ENCODE measurements at places on chromosomes 6 and 20. TPM values are rescaled to one million over a fixed set of nuclear protein-coding genes. Genes with fewer than 3 reads are reported as not detected.

- no peak overlapping the region for H3K4me3 ChIP-seq
- H3K36me3 ChIP-seq = no peaks in the 10 kb centered on the region
- H3K27me3 ChIP-seq = peaks cover 11% of the 10 kb centered on the region
- DNase-seq = no peak
- H3K27ac ChIP-seq = no peak overlapping the region
- peaks cover 2% of the 10 kb centered on the region for H3K4me1 ChIP-seq
Measured at GRCh38 chr6:167235005-167235404, 56.1 kb upstream of the UNC93A start.

The GPLD1 gene
- total RNA-seq = 2.2 TPM

GRCh38 chr6:21593927-21594415 lies 420 bp downstream of the SOX4 start:
- no peak for DNase-seq
- peak overlapping the region; percentile 92 for H3K4me3 ChIP-seq
- peaks cover 4% of the 10 kb centered on the region for H3K4me1 ChIP-seq

- H3K27ac ChIP-seq = no peak overlapping the region
- H3K27me3 ChIP-seq = no peaks in the 10 kb centered on the region
- H3K36me3 ChIP-seq = no peaks in the 10 kb centered on the region
- no peak overlapping the region for H3K4me3 ChIP-seq
- no peaks in the 10 kb centered on the region for H3K4me1 ChIP-seq
- no peak for DNase-seq
Measured at GRCh38 chr20:7383216-7383615, 557.0 kb downstream of the HAO1 start.

The SLC32A1 gene
- total RNA-seq = not detected

The B3GALT4 gene
- total RNA-seq = 6.8 TPM

GRCh38 chr6:53794720-53795339 lies at the start of gene LRRC1:
LRRC1 (plus strand) TSS chr6:53795005; CDS start chr6:53795257, 252 bp downstream.
- no peaks in the 10 kb centered on the region for H3K36me3 ChIP-seq
- peak; percentile 93 for DNase-seq
- peaks cover 8% of the 10 kb centered on the region for H3K4me1 ChIP-seq
- H3K27ac ChIP-seq = peak within 1 kb of the TSS; percentile 67

DNA sequence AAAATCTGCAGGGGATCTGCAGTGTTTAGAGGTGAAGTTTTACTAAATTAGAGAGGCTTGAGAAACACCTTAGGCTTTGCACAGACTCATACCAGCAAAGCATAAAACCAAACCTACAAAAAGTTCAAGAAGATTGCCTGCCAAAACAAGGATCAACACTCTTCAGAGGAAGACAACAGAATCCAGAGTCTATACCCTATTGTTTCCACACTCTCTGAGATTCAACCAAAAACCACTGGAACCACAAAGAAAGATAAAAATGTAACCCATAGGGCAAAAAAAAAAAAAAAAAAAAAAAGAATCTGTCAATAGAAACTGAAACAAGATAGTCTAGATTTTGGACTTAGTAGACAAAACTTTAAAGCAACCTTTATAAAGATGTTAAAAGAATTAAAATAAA lies 102.7 kb downstream of the ANKRD60 start:
- H3K27me3 ChIP-seq = no peaks in the 10 kb centered on the region
- no peak overlapping the region for H3K4me3 ChIP-seq
- no peak overlapping the region for H3K27ac ChIP-seq
- H3K36me3 ChIP-seq = no peaks in the 10 kb centered on the region
- H3K4me1 ChIP-seq = no peaks in the 10 kb centered on the region

The GHRH gene
- not detected for total RNA-seq

DNA sequence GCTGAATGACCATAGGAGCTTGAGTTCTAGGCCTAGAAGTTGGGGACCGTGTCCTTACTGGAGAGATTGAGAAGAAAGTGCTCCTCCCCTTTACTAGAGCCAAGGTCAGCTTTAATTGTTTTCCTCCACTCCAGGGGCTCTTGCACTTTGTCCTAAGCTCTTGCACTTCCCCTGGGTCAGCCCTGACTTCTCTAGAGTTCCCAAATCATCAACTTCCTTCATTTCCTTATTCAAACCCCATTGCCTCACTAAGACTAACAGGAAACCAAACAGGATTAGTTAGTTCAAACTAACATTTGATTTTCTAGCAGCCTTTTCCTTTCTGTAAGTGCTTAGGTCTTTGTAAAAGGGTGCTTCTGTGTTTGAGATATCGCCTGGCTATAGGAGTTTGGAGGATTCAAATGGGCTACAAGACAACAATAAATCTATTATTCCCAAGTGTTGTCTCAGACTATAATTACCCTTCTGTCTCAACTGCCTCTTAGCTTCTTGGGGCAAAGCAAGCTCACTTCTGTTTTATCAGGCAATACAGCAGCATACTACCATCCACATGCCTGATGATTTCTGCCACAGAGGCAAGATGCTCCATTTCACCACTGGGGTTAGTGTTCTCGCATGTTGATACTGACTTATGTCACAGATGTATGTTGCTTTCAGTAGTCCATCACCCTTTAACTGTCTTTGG lies 12.8 kb upstream of the DTNBP1 start:
- no peak overlapping the region for H3K27ac ChIP-seq
- peaks cover under 1% of the 10 kb centered on the region for H3K27me3 ChIP-seq
- H3K36me3 ChIP-seq = no peaks in the 10 kb centered on the region
- no peak for DNase-seq
- H3K4me1 ChIP-seq = peaks cover 5% of the 10 kb centered on the region

GRCh38 chr6:134954272-134955000 lies 4.5 kb upstream of the ALDH8A1 start:
- H3K4me1 ChIP-seq = no peaks in the 10 kb centered on the region
- no peak for DNase-seq
- H3K27ac ChIP-seq = no peak overlapping the region
- H3K27me3 ChIP-seq = no peaks in the 10 kb centered on the region
- H3K36me3 ChIP-seq = no peaks in the 10 kb centered on the region
- no peak overlapping the region for H3K4me3 ChIP-seq

DNA sequence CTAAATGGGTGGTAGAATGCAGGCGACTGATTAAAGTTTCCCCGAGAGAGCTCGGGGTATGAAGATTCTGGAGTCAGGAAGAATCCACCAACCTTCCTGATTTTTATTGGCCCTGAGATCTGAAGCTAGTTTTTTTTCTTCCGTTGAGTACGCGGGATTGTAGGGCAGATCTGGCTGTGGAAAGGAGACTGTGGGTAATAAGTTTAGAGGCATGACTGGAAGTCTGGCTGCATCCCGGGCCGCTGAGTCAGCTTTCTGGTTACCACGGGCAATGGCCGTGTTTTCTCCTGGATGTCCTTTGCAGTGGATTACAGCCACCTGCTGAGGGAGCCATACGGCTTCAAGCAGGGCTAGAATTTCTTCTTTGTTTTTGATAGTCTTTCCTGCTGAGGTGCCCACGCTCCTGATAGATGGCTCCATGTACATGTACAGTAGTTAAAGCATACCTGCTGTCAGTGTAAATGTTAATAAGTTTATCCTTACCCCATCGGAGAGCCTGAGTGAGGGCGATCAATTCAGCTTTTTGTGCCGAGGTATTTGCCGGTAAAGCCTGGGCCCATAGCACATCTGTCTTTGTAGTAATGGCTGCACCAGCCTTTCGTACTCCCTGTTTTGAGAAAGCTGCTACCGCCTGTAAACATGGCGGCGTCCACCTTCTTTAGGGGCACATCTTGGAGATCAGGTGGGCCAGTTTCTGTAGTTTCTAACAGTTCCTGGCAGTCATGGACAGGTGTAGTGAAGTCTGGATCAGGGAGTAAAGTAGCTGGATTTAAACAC lies 154.0 kb downstream of the TRIM27 start:
- no peaks in the 10 kb centered on the region for H3K4me1 ChIP-seq
- H3K27ac ChIP-seq = no peak overlapping the region
- DNase-seq = no peak
- peaks cover 9% of the 10 kb centered on the region for H3K27me3 ChIP-seq
- H3K36me3 ChIP-seq = no peaks in the 10 kb centered on the region

DNA sequence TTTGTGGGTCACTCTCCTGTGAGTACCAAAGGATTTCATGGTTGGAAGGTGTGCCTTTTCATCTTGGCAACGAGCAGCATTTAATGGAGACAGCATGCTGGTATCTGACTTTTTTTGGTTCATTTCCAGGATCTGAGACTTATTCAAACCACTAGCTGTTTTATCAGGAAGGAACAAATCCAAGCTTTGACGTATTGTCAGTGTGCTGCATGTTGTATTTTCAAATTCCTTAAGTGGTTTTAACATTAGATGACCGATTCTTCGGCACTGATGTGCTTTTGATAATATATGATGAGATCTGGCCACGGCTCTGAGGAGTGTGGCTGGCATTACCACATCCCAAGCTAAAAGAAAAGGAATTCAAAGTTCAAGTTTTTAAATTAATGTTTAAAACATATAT lies 6.4 kb downstream of the RMND1 start:
- peaks cover 2% of the 10 kb centered on the region for H3K4me1 ChIP-seq
- no peak overlapping the region for H3K4me3 ChIP-seq
- H3K36me3 ChIP-seq = peaks cover 4% of the 10 kb centered on the region
- no peaks in the 10 kb centered on the region for H3K27me3 ChIP-seq

The NKAIN4 gene
- total RNA-seq = 1.7 TPM

GRCh38 chr20:36614781-36615557 lies 9.4 kb downstream of the RAB5IF start:
- H3K4me3 ChIP-seq = no peak overlapping the region
- H3K4me1 ChIP-seq = no peaks in the 10 kb centered on the region
- H3K27ac ChIP-seq = no peak overlapping the region
- no peaks in the 10 kb centered on the region for H3K27me3 ChIP-seq
- DNase-seq = no peak
- peaks cover 8% of the 10 kb centered on the region for H3K36me3 ChIP-seq

The SLC17A3 gene
- total RNA-seq = not detected

The AK9 gene
- total RNA-seq = 10.4 TPM

GRCh38 chr6:34243131-34243771 lies 5.6 kb downstream of the SMIM29 start:
- no peak for DNase-seq
- H3K4me3 ChIP-seq = no peak overlapping the region
- H3K27ac ChIP-seq = peak overlapping the region; percentile 7
- no peaks in the 10 kb centered on the region for H3K27me3 ChIP-seq
- H3K4me1 ChIP-seq = peaks cover 2% of the 10 kb centered on the region

The VSX1 gene
- total RNA-seq = not detected

The MANEA gene
- total RNA-seq = 15.4 TPM

The DNAJC5 gene
- total RNA-seq = 25.1 TPM

The RAB44 gene
- total RNA-seq = 1.5 TPM

The HINT3 gene
- 22.3 TPM for total RNA-seq

GRCh38 chr6:27156874-27157458 lies 90.5 kb upstream of the PRSS16 start:
- H3K27ac ChIP-seq = peak overlapping the region; percentile 15
- no peaks in the 10 kb centered on the region for H3K27me3 ChIP-seq
- no peaks in the 10 kb centered on the region for H3K36me3 ChIP-seq
- DNase-seq = peak; percentile 42

- DNase-seq = no peak
- no peaks in the 10 kb centered on the region for H3K36me3 ChIP-seq
- no peak overlapping the region for H3K27ac ChIP-seq
Measured at GRCh38 chr6:134372603-134373281, 54.8 kb upstream of the SGK1 start.
